ENCODE measurements at places on chromosomes 4 and X.

DNA sequence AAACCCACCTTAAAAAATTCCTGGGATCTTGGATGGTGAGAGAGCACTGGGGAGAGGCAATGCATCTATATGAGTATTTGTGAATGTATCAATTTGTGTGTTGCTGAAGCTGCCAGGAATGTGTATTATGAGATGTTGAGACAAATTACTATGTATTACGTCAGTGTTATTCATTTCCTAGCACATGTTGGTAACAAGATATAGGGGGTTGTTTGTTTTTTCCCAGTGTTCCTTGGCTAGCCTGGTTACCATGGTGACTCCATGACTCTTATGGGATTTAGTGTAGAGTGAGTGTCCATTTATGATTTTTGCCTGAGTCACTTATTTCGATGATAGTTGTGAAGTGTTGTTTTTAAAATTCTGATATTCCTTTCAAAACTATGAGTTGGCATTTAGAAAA, 65.6 kb downstream of the RAB40A start:
- no peak for DNase-seq

GRCh38 chr4:8419222-8420041, 21.1 kb downstream of the ACOX3 start:
- DNase-seq, result no peak

DNA sequence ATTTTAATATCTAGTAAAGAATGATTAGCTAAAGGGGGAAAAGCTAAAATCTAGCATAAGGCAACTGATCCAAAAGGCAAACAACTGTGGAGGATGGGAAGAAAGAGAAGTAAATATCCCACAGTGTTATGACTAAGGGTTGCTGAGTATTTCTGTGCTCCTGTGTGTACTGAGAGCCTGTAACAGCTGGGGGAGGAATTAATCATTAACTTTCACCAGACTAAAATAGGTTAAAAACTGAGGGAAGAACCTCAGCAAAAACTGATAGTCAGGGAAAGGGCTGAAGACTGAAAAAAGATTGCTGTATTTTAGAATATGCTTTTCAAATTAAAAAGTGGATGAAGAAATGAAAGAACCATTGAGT, 365.9 kb downstream of the CXXC4 start:
- DNase-seq, result no peak

DNA sequence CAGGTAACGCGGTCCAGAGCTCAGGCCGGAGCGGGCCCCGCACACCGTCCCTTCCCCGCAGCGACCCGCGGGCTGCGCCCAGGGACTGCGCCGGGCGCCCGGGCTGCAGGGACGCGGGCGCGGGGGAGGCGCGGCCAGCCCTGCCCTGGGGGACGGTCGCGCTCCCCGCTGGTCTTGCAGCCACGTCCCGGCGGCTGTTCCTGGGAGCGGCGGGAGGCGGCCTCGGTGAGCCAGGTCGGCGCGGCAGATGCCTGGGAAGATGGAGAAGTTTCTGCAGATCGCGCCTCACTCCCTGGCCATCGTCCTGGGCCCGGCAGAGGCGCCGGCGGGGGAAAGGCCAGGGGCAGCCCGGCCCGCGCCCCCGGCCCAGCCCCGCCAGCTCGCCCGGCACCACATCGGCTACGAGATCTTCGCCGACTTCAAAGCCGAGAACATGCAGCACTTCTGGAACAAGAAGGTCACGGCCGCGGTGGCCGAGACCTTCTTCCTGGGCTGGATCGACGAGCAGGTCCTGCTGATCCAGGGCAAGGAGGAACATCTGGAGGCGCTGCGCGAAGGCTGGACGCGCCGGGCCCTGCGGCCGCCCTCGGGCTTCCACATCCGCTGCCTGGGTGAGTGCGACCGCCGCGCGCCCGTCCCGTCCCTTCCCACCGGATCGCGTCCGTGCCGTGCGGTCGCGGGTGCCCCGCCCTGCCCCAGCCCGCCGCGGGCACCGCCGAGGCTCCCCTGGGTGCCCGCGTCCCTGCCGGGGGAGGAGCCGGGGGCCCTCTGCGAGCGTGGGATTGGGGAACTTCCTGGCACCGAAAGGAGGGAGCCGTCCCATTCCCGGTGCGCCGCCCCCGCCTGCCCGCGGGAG, 107.4 kb upstream of the STOX2 start:
- no peak for DNase-seq

DNA sequence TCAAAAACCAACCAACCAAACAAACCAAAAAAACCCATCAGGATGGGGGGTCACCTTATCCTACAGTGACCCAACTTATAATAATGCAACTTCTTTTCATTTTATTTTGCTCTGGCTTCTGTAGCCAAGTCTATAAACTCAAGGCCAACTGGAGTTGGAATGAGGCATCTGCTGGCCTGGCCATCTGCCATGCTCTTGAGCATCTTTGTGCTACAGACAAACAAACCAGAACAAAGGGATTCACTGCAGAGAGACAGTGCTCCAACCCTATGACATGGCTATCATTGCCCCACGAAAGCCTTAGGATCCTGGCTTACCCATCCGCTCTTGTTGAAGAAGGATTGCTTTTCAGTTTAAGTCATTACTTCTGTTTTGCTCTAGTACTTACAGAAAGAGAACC, 49.2 kb upstream of the SCRG1 start:
- no peak for DNase-seq

- no peak for DNase-seq
These were observed 7.3 kb downstream of the SPARCL1 start for GRCh38 chr4:87521757-87522374.

DNA sequence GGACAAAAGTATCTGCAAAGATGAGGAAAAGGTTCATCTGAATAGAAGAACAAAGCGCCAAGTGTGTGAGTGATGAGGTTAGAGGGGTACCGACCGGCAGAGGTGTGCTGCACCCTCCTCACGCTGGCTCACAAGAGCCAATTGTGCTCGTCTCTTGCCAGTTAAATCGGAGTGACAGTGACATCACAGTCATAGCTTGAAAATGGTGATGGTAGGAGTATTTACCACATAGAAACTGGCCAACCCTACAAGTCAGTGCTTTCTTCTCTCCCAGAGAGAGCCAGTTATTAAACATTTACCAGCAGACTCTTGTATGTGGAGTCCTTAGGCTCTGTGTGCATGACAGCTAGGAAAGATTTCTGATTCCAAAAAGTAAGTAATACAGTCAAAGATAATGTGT, 32.4 kb downstream of the CLDN22 start:
- no peak for DNase-seq

- no peak for DNase-seq
These were observed 85.8 kb downstream of the MID1 start for GRCh38 chrX:10534611-10535010.

DNA sequence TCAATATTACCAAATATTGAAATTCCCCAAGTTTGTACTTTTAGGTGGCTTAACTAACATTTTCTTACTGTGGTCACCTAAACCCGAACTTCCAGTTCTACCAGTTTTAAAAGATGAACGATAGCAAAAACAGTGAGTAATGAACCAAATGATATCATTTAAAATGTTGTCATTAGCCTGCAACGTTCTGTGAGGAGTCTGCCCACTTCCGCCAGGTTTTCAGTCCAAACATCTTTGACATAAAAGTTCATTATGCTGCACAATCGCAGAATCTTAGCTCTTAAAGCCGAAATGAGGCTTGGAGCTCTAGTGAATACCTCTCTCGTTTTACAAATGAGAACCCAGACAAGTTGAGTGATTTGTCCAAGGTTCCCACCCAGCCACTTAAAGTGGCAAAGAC, 762 bp downstream of the PIGA start:
- DNase-seq, result no peak

DNA sequence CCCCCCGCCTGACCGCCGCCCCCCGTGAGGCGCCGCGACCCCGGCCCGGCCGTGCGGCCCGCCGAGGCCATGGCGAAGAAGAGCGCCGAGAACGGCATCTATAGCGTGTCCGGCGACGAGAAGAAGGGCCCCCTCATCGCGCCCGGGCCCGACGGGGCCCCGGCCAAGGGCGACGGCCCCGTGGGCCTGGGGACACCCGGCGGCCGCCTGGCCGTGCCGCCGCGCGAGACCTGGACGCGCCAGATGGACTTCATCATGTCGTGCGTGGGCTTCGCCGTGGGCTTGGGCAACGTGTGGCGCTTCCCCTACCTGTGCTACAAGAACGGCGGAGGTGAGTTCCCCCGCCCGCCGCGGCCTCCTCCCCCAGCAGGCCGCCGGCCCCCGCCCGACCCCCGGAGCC, 780 bp downstream of the SLC6A8 start:
- DNase-seq, result no peak

GRCh38 chr4:177041356-177041755, 248.6 kb upstream of the VEGFC start:
- DNase-seq, result no peak

- no peak for DNase-seq
These were observed 32.0 kb upstream of the SMIM10L2A start for GRCh38 chrX:135389717-135390116.

DNA sequence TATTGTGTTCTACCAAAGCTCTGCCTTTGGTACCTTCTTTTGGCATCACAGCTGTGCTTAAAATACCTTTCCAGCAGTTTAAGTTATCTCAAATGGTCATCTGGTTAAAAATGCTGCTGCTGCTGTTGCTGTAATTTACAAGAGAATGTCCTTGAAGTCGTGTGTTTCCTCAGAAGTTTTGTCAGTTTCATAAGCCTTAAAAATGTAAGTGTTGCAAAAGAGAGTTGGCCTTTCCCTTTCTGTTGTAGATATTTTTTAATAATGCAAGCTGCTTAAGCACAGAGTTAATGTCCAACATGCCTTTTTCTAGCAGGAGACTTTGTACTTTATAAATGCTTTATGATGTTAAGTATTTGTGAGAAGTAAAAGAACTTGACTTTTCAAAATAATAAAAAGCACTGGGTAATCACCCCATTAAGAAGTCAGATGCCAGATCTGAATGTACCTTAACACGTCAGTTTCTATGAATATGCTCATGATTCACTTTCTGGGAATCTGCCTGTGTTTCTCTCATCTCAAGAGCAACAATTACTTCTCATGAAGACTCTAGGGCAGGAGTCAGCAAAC, 35.3 kb upstream of the TENM3 start:
- DNase-seq, result no peak

GRCh38 chrX:340121-340520, 21.5 kb upstream of the GTPBP6 start:
- no peak for DNase-seq

- DNase-seq, result no peak
These were observed 2.1 kb upstream of the VCX3B start for GRCh38 chrX:8462488-8462887.

DNA sequence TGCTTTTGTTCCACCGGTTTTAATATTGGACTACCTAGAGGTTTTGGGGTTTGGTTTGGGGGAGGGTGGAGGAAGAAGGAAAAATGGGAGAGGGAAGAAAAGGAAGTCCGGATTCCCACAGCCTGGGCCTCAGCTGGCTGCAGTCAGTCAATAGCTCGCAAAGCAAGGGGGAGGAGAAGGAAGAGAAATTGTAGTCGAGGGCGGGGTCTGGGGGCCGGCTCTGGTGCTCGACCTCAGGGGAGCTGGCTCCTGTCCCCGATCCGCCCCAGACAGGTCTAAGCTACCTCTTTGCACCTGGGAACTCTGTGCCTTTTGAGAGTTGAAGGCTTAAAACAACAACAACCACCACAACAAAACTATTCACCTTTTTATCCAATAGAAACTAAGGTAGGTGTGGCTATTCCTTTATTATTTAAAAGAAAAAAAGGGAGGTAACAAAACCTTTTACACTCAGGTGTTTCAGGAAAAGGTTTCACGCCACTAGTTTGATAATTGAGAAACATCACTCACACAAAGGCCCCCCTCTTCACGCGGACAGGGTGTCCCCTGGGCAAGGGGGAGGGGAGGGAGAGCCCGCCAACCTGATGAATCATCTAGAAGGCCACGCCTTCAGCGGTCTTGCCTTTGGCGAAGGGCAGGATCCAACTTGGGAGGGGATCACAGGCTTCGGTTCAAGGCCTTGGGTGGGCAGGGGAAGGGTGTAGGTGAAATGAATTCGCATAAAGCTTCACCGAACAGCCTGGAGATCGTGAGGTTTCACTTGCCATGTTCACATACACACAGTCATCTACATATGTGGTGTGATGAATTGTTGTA, 1.6 kb upstream of the LNX1 start:
- DNase-seq, result no peak

- DNase-seq, result no peak
These were observed 7.8 kb downstream of the SPATA4 start for GRCh38 chr4:176187624-176188023.
